ENCODE measurements at places on chromosomes 6 and 20. TPM values are rescaled to one million over a fixed set of nuclear protein-coding genes. Genes with fewer than 3 reads are reported as not detected.

FAM83B gene
- polyA plus RNA-seq: not detected

MMP24 gene
- polyA plus RNA-seq: 0.11 TPM

ADAM33 gene
- not detected for polyA plus RNA-seq

SLC16A10 gene
- 8.5 TPM for polyA plus RNA-seq

SAMD3 gene
- not detected for polyA plus RNA-seq

NOTCH4 gene
- polyA plus RNA-seq: 1.6 TPM

TNF gene
- polyA plus RNA-seq: 54.6 TPM

CCDC170 gene
- not detected for polyA plus RNA-seq

TEAD3 gene
- 0.10 TPM for polyA plus RNA-seq

TFAP2C gene
- not detected for polyA plus RNA-seq

KPNA5 gene
- 3.1 TPM for polyA plus RNA-seq

SYCP2 gene
- polyA plus RNA-seq: not detected

ZNF334 gene
- 0.91 TPM for polyA plus RNA-seq

TCP11 gene
- not detected for polyA plus RNA-seq

RIPOR3 gene
- 0.18 TPM for polyA plus RNA-seq

PNPLA1 gene
- polyA plus RNA-seq: not detected

PDE10A gene
- polyA plus RNA-seq: not detected

SIM1 gene
- polyA plus RNA-seq: not detected

SPATS1 gene
- not detected for polyA plus RNA-seq

TMEM74B gene
- polyA plus RNA-seq: not detected

DEFB132 gene
- not detected for polyA plus RNA-seq

MYB gene
- 26.8 TPM for polyA plus RNA-seq

GSTA3 gene
- not detected for polyA plus RNA-seq

HLA-G gene
- polyA plus RNA-seq: 2.0 TPM

FNDC11 gene
- not detected for polyA plus RNA-seq

POPDC3 gene
- not detected for polyA plus RNA-seq

MYCT1 gene
- not detected for polyA plus RNA-seq

APOBEC2 gene
- polyA plus RNA-seq: 0.56 TPM

MCHR2 gene
- not detected for polyA plus RNA-seq

BNIP5 gene
- not detected for polyA plus RNA-seq

ZNF512B gene
- polyA plus RNA-seq: 1.6 TPM

RTN4IP1 gene
- polyA plus RNA-seq: 12.1 TPM

ADRM1 gene
- 213 TPM for polyA plus RNA-seq

RTEL1 gene
- polyA plus RNA-seq: 13.7 TPM

HTR1B gene
- polyA plus RNA-seq: not detected

NRM gene
- 37.5 TPM for polyA plus RNA-seq

IPCEF1 gene
- polyA plus RNA-seq: 2.1 TPM

TAF4 gene
- 1.1 TPM for polyA plus RNA-seq

ITPA gene
- 124 TPM for polyA plus RNA-seq

TGM3 gene
- not detected for polyA plus RNA-seq

All from GM12878 (cell line).